ENCODE measurements at places on chromosomes 2 and 18.

GRCh38 chr2:71060871-71061270 is 7.6 kb upstream of the NAGK start:
- DNase-seq, result peak; percentile 63

DNA sequence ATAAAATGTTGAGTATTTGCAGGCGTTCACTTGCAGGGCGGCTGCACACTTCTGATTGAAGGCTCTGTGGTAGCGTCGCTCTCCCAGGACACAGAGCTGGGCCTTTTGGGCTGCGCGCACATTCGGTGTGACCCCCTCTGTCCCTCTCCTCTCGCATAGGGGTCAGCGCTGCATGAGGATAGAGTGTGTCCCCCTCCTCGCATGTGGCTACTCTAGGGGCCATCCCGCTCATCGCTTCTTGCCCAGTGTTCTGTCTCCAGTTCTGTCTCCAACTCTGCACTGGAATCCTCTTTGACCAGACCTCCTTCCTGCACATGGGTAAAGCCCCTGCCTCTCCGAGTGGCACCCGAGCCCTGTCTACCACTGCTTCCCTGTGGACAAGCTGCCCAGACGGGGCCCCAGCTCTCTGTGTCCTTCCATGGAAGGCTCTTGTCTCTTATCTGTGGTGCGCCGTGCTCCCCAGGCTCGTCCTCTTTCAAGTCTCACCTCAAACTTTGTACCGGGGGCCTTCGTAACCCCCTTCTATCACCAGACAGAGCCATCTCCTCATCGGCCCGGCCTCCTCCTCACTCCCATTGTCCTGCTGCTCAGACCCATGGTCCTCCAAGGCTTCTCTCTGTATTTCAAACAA is 278.0 kb upstream of the HDAC4 start:
- no peak for DNase-seq

DNA sequence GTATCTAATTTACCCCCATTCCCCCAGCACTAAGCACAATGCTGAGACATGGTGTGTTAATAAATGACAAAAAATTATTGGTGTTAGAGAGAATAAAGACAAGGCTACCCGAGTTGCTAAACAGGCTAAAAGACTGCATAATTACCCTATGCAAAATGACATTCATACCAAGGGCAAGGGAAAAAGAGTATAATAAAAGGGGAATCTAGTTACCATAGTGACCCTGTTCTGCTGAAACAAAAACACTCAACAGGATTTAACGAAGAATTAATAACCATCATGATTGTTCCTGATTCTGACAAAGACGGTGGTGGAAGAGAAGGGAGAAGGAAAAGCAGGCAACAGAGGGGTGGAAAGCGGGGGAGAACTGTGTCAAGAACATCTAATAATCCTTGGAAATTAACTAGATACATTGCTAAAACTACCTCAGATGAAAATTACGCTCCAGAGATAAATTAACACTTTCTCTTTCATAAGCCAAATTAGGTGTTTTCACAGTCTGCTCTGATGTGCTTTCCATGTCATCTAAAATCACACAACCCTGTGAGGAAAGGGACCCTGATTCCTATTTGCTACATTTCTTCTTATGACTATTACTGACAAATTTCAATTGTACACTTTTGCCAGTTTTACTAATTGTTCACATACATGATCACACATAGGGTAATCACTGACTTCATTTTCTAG is 25.5 kb downstream of the TTR start:
- no peak for DNase-seq

GRCh38 chr2:178799305-178799704 is 7.9 kb downstream of the TTN start:
- no peak for DNase-seq

GRCh38 chr2:144948205-144948855 is 428.4 kb upstream of the ZEB2 start:
- DNase-seq, result no peak

DNA sequence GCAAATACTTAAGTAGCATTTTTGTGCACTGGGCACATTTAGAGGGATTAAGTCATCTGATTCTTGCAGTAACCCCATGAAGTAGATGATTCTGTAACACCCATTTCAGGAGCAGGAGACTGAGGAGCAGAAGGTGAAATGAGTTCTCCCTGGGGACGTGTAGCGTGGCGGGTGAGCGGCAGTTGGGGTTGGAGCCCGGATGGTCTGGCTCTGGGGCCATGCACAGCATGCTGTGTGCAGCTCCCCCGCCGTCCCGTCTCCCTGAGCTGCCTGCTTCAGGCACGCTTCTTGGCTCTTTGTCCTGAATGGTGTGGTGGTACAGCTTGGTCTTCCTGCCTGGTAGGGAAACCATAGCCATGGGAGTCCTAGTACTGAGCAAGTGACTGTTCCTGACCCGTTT is 32.4 kb downstream of the INPP4A start:
- DNase-seq, result no peak

DNA sequence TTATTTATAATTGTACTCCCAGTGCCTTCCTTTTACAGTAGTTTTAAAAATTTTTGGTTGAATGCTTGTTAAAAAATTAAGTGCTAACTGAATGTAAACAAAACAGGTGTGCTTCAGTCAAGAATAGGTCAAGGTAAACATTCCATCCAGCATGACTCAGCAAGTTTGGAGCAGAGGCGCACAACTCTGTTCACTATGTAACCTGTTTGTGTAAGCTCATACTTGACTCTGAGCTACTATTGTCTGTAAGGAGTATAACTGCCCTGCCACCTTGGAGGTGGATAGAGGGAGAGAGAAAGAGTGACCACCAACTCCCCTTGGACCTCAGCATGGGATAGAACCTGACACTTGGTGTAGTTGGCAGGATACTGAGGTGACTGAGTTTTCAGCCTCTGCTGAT is 207.4 kb upstream of the SYT4 start:
- no peak for DNase-seq

DNA sequence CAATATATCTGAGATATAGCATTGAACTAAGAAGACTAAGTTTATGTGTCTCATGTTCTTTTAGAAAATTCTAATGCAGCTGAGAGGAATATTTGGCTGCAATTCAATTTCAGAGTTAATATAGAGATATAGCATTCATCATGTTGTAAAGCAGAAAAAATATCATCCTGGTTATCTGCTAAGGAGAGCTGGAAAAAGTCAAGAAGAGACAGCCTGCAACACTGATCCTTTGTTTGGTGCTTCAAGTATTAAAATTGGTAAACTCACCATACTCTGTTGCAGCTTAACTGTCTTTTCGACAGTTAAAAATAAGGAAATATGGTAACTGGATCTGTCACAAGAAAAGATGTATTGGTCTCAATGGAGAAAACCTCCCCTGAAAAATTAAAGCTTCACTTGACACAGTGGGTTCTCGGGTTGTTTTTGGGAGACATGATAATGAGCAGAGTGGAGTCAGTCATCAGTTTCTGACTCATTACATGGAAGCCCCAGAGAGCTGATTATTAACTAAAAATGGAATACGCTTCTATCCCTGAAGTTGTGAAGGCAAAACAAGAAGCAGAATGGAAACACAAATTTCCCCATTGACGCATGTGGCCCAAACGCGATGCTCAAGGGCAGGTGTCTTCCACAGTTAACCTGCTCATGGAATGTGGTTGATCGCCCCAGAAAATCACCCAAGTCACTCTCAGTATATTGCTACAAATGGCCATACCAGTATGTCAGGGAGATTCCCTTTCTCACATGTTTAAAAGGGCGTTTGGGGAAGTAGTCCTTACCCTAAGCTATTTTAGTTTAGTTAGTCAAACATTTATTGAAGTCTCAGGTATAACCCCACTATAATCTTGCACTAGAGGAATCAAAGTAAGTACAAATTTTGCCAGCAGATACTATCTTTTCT is 8.2 kb downstream of the BCL2 start:
- DNase-seq, result no peak

- no peak for DNase-seq
These were observed 38.8 kb downstream of the LBH start for GRCh38 chr2:30270166-30270565.

GRCh38 chr2:178718283-178718682 is 88.9 kb downstream of the TTN start:
- no peak for DNase-seq

DNA sequence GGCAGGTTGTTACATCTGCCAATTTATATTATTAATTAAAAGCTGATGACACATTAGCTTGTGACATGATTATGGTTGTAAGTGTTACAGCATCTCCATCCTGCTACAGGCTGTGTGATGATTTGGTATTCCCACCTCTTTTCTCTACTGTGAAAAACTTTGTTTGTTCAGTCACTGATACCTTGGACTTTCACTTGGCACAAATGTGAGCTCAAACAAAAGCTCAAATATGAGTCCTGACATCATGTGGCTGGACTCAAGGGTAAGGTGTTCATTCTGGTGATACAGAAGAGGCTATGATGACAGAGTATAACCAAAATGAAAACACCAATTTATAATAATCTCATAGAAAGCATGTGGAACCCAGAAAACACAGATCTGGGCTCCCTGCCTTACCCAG is 11.4 kb upstream of the IL36A start:
- DNase-seq, result no peak

DNA sequence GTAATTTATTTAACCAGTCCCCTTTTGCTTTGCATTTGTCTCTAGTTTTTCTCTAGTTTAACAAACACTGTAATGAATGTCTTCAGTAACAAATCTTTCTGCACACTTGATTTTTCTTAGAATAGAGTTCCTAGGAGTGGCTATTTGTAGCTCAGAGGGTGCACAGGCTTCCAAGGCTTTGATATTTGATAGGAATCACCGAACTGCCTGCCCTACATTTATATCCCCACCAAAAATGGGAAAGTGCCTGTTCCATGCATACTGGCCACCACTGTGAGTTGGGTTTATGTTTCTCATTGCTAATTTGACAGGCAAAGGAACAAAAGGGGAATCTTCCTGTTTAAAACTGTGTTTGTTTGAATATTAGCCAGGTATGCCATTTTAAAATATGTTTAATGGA is 238.7 kb downstream of the SH3RF3 start:
- no peak for DNase-seq

GRCh38 chr2:69693059-69693774 is 48.7 kb upstream of the ANXA4 start:
- DNase-seq, result no peak

GRCh38 chr2:60473546-60473945 is 79.9 kb downstream of the BCL11A start:
- DNase-seq, result no peak

DNA sequence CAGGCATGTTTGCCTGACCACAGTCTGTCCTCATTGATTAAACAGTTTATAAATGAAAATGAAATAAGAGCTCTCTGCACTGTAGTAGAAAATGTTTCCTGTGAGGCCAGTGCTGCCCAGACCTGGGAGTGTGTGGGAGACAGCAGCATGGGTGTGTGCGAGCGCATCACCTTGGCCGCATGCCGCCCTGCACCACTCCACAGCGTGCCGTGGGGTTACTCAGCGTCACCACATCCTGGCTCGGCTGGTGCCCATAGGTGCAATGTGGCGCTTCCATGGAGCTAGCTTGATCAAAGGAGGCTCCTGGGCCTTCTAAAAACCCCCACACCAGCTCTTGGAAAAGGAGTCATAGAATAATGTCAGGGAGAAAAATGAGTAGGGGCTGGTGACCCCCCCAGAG is 76.0 kb upstream of the EPC2 start:
- DNase-seq, result no peak

GRCh38 chr2:68344031-68344430 is 21.1 kb upstream of the PLEK start:
- no peak for DNase-seq

DNA sequence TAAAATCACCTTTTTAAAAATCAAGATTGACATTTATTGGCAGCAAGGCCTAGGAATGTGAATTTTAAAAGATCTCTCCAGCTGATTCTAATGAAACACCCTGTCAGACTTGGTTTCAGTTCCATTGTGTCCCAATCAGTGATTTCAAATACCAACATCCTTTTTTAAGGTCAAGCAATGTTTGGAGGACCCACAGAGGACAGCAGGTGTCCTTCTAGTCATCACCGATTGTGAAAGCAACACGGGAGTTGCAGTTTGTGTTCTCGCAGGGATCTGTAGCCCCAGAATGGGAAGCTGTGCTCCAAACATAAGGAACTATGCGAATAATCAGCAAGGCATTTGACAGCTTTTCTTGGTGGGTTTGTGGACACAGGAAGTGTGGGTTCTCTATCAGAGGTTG is 4.5 kb upstream of the KIDINS220 start:
- no peak for DNase-seq

GRCh38 chr2:111523009-111523408 is 361.0 kb downstream of the ANAPC1 start:
- no peak for DNase-seq

DNA sequence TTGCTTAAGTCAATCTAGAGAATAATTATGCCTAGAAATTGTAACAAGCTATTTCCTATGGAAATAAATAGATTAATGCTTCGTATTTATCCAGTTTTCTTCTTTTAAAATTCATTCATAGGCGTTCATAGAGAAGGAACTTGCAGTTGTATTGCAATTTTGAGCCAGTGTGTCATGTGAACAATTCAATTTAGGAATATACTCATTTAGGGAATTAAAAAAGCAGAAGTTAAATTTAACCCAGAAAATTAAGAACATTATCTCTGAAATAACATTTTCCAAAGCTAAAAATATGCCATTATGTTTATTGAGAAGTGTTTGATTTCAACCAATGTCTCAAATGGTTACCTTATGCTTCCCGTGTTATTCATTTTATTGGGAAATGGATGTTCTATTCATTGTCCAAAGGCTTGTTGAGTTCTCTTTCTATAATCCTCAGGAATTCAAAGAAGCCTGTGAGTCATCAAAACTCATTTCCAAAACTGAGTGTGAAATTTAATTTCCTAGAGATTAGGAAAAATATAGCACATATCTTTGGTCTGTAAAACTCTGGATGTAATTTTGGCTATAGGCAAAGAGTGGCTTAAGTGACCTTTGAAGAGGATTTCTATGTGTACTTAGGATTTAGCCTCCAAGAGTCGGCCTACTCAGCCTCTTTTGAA is 99.7 kb downstream of the SLC8A1 start:
- DNase-seq, result peak; percentile 73

GRCh38 chr2:170433448-170433847 is 255.5 kb downstream of the MYO3B start:
- DNase-seq, result no peak

DNA sequence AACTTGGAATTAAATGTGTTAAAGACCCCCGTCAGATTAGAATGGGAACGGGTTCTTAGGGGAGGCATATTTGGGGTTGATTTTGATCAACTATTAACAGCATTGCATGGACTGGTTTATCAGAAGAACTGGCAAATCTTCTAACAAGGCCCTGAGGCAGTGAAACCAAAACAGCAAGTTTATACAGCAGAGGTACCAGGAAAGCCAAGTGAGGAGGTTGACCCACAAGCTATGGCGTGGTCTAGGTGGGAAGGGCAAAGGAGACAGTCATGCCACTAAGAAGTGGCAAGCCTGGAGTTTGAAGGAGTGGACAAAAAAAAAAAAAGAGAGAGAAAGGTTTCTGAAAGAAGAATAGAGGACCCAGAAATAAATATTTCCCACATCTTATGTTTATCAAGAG is 187.0 kb downstream of the MREG start:
- peak; percentile 28 for DNase-seq

GRCh38 chr2:28588292-28588670 is 92.4 kb downstream of the PLB1 start:
- no peak for DNase-seq

Measured in GM23248 (cell line).